Activated naive CD8-positive, alpha-beta T cell treated with anti-CD3 and anti-CD28 coated beads, Interleukin-2, amount 50 U/mL, for 24 hours (primary cell): ENCODE measurements at places on chromosomes 5 and 9.
A peak's percentile ranks its signal among the peaks of the same experiment; 100 is the strongest.

DNA sequence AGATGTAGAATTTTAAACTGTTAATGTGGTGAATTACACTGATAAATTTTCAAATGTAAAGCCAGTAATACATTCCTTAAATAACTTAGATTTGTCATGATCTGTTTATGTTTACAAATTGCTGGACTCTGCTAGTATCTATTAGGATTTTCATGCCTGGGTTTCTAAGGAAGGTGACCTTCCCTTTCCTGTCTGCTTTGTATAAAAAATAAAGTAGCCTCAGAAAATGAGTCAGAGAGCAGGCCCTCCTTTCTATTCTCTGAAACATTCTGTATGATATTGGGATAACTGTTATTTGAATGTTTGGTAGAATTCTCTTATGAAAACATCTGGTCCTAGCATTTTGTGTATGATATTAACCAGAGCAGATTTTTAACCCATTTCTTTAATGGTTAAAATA lies 255.3 kb downstream of the SYK start:
- DNase-seq, result no peak

- DNase-seq, result peak; percentile 6
Observed at GRCh38 chr5:174145821-174146220, 100.3 kb downstream of the NSG2 start.

- DNase-seq, result no peak
Observed at GRCh38 chr5:152632360-152632759, 227.3 kb upstream of the NMUR2 start.

DNA sequence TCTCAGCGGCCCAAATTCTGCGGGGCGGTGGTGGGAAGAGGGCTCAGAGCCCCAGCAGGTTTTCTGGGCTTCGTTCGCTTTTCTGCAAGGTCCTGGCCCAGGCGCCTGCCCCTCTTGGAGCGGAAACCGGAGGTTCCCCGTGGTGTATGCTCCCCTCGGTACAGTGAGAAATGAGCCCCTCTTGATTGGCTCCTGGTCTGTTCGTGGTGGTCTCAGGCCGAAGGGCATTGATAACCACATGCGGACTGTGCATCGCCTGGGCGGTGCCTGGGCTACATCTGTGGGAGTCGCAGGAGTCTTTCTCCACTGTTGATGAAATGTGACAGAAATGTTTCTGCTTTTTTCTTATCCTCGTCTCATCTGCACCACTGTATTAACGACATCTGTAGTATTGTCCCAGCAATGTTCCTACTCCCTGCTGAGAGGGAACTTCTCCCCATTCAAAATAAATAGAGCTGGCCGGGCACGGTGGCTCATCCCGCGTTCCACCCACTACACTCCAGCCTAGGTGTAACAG lies 682 bp downstream of the MAN1B1 start:
- no peak for DNase-seq

DNA sequence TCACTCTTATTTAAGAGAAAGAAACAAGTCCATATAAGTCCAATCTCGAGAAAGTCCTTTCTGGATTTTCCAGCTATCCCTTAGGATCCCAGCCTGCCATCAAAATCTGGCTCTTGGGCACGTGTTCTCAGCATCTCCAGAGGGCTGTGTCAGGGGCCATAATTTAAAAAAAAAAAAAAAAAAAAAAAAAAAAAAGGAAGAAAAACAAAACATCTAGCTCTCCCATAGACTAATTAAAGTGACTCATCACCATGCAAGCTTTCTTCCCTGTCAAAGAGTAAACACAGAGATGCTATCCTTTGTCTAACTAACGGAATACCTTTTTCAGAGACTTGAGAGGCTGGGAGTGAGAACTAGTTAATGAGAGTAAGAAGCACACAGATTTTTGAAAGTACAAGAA lies 44.9 kb upstream of the MYO10 start:
- DNase-seq, result no peak

DNA sequence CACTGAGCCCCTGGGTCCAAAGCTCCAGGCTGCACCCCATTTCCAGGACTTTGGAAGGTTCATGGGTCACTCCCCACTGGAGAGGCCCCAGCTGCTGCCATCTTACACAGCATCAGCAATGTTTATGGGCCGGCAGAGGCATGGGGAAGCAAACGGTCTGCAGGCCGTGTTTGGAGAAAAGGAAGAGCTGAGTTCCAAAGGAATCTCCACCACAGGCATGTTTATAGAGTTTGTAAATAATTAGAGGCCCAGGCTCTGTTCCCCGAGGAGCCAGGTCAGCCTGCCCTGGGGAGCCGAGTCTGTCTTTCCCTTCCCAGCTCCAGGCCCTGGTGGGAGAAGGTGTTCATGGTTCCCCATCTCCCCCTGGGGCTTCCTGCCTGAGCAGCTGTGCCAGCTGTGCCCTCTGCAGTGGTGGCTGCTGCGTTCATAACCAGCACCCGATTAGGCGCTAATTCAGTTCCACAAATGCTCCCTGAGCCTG lies 64.8 kb downstream of the COL27A1 start:
- no peak for DNase-seq

DNA sequence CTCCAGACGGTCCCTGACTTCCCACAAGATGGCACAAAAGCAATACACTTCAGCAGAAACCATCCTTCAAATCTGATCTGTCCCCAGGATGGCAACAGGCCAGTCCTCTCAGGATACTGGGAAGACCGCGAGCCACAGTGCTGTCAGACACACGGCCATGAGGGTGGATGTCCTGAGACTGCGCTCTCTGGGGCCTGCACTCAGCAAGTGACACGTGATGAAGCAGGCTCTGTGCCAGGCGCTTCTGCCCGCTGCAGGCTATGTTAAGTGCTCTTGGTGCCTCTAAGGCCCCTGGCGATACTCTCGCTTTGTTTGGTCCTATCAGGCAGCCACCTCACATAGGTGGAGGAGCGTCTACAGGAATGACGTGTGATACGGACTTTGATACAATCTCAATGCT lies 7.1 kb downstream of the BRD9 start:
- DNase-seq, result no peak

DNA sequence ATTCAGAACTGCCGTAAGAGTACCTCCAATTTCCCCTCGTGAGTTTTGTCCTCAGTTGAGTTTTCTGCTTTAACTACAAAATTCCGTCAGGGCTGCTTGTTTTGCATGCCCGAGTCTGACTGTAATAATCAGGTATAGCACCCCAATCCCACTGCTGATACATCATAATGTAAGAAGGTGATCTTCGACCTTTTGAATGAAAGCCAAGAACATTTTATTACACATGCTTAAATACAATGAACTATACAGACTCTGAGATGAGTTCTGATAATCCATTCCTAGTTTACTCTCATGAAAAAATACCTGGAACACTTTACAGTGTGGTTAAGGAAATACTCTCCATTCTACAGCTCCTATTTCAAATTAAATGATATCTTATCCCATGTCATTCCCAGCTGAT lies 49.2 kb upstream of the TSLP start:
- DNase-seq, result no peak

- DNase-seq, result no peak
Observed at GRCh38 chr5:35857606-35858205, 1.0 kb downstream of the IL7R start.

GRCh38 chr9:121218357-121219027 lies 16.8 kb upstream of the RAB14 start:
- DNase-seq, result no peak

GRCh38 chr5:50984640-50985039 lies 318.2 kb downstream of the PARP8 start:
- DNase-seq, result no peak

DNA sequence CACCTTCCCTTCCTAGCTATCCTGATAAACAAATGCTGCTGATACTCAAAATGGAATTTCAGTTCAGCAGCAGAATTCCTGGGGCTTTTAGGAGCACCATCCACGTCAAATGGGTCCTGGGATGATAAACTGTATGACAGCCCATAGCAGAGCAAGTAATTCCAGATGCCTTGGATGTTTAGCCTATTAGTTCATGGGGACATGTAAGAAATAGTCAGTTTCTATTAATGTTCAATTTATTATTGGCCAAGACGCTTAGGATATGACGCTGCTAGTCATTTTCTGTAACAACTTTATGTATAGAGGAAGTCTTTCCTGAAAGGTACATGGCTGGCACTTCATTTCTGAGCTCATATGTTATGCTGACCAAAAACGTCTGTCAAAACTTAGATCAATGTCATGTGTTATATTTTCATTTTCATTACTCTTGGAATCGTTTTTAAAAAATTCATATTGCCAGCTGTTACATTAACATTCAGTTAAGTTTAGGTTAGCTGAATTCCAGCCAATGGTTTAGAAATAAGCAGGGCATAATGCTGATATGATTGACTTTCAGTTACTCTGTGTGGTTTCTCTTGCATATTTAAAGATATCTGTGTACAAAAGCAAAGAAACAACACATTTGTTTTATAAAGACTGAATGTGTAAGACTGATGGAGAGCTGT lies 243.8 kb downstream of the CSNK1G3 start:
- no peak for DNase-seq

DNA sequence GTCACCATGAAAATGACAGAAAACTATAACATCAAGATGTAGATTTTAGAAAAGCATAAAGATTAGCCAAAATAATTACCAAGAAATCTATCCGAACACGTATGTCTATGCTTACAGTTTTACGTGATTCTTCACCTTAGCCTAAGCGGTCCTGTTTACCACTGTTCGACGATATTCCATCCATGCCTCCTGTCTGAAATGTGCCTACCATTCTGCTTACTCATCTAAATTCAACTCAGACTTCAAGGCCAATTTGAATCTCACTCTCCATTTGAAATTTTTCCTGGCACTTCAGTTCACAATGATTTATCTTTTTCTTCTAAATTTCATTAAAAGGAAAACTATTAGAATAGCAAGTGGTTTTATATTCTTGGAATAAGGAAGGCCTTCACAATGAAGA lies 15.4 kb downstream of the ZDHHC21 start:
- DNase-seq, result no peak

- DNase-seq, result no peak
Observed at GRCh38 chr9:111066468-111066867, 28.2 kb upstream of the LPAR1 start.

DNA sequence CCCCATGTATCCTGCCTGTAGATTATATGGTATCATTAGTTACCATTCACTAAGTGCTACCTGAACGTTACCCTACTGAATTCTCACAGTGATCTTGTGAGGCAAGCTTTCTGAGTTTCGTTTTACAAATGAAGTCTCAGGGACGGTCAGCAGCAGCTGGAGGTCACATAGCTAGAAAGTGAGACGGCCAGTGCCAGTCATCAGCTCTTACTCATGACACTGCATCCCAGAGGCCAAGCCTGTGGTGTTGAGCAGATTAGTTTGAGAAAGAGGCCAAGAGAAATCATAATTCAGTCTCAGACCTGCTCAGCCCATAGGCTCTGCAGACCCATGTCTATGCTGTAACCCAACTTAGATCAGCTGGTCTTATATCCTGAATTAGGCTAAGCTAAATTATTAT lies 95.7 kb upstream of the EGFLAM start:
- no peak for DNase-seq

DNA sequence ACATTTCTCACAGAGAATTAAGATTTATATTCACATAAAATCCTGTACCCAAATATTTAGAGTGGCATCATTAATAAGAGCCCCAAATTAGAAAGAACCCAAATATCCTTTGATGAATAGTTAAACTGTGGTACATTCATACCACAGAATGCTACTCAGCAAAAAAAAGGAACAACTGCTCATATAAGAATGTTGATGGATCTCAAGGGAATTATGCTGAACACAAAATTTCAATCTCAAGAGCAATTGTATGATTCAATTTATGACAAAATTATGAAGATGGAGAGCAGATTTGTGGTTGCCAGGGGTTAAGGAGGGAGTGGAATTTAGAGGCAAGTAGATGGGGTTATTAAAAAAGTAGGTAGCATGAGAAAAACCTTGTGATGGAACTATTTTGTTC lies 4.5 kb upstream of the PAIP1 start:
- no peak for DNase-seq

GRCh38 chr9:35227284-35227683 lies 65.5 kb downstream of the UNC13B start:
- DNase-seq, result no peak
